Stimulated activated CD4-positive, alpha-beta T cell treated with anti-CD3 and anti-CD28 coated beads, TNF-alpha, amount 100 ng/mL, for 48 hours (primary cell): ENCODE measurements at places on chromosomes 6 and 20.

DNA sequence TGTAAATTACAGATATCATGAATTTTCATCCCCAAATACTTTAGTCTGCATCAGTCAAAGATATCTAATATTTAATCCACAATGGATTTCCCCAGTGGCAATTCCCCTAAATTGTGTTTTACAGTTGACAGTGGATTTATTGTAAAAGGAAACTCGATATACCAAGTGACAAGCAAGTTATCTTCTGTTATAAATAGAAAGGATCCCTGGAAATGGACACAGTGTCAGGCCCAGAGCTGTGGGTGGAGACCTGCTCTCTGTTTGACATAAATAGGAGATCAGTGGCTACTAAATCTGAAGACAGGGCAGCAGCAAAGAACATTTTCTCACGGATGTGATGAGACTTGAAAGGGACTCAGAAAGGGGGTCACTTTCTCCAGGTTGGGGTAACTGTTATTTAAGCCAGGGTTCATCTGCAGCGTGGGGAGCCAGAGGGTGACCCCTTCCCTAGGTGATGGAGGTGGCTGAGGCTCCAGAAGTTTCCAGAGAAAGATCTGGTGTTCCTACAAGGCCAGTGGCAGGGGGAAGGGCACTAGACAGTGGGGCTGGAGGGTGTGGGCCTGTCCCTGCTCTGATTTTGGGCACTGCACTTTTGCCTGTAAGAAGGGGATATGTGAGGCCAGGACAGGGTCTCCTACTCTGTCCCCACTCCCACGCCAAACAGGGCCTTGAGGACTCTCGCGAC lies 12.3 kb upstream of the FAM110A start:
- no peak for DNase-seq

DNA sequence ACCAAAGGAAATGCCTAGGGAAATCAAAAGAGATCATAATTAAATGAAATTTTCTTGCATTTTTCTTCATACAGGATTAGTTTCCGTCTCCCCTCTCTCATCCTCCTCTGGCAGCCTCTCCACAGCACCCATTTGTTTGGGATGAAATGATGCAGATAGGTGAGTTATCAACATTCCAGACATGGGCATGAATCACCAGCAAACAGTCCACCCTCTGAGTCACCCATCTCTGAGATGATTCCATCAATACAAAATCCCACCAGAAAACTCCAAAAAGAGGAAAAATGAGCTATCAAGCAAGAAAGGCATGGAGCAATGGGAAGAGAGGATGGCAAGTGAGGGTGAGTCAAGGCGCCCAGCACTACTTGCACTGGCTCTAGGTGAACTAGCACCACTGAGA lies 11.4 kb downstream of the MC3R start:
- DNase-seq: no peak

- no peak for DNase-seq
These were observed 12.0 kb upstream of the LAMA4 start for GRCh38 chr6:112266331-112266730.

DNA sequence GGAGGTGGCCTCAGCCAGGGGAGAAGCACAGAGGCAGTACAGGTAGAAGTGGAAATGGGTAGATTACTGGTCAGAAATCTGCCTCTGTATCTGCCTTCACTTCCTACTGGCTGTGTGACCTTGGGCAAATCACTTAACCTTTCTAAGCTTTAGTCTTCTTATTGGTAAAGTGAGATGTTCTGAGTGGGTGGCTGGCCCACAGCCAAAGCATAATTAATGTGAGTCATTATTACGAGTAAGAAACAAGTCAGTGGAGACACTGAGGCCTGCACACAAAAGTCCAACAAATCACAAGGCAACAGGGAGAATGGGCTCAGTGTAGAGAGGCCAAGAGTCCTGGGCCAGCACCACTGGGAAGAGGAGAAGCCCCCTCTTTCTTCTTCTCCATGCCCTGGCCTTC lies 39.1 kb downstream of the NRN1 start:
- no peak for DNase-seq

- DNase-seq: no peak
These were observed 175.0 kb downstream of the CARMIL1 start for GRCh38 chr6:25454136-25454535.

DNA sequence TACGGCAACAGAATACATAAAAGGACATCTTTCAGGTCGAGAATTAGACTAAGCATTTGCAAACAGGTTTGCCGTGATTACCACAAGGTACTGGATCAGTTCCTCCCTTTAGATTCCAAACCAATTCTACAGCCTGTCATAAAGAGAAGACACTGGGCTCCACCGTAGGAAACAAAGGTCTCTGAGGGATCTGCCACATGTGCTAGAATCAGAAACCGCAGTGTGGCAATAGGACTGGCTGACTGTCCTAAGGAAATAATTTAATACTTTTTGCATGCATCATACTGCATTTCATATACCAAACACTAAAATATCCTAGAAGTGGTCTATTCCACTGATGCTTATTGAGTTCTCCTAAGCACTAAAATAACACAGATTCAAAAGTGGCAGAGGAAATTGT lies 59.2 kb downstream of the POPDC3 start:
- no peak for DNase-seq

GRCh38 chr20:58212636-58213035 lies 15.8 kb downstream of the ANKRD60 start:
- DNase-seq: no peak

DNA sequence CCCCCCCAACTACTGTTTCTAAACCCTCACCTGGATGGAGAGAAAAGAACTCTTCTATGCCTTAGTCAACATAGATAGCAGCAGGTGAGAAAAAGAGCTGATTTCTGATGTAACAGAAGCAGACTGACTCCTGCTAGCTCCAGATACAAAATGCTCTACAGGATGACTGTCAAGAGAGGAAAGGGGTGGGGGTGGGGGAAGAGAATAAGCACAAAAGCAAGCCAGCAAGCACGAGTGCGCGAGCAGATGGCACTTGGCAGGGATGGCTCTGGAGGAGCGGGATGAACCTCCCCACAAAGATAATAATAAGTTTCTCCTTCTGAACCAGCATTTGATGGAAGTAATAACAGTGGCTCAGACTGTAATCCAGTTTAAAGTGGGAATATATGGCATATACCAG lies 45.6 kb upstream of the SPDEF start:
- no peak for DNase-seq

DNA sequence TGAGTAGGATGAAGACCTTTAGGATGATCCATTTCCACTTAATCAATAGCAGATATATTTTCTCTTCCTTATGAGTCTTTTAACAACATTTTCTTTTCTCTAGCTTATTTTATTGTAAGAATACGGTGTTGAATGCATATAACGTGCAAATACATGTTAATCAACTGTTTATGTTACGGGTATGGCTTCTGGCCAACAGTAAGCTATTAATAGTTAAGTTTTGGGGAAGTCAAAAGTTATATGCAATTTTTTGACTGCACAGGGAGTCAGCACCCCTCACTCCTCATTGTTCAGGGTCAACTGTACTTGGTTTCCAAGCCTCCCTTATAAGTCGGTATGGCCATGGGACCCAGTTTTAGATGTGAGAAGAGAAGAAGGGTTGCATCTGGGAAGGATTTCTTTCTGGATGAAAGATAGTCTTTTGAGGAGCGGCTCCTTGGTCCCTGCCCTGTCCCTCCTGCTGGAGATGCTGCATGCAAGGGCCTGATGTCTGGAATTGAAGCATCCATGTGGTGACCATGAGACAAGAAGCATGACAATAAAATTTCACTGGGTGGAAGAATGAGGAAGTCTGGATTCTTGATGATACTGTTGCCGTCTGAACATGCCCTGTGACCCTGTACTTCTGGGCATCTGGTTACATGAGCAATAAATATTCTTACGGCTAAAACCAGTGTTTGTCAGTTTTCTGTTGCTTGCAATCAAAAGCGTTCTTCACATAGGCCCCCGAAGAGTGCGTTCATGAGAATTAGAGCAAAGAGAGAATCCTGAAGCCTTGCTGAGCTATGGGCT lies 194.7 kb upstream of the PMEPA1 start:
- no peak for DNase-seq
